ENCODE measurements at places on chromosomes 13 and 19.

- no peak for DNase-seq
These were observed 404.7 kb downstream of the IRS2 start for GRCh38 chr13:109381546-109382180.

DNA sequence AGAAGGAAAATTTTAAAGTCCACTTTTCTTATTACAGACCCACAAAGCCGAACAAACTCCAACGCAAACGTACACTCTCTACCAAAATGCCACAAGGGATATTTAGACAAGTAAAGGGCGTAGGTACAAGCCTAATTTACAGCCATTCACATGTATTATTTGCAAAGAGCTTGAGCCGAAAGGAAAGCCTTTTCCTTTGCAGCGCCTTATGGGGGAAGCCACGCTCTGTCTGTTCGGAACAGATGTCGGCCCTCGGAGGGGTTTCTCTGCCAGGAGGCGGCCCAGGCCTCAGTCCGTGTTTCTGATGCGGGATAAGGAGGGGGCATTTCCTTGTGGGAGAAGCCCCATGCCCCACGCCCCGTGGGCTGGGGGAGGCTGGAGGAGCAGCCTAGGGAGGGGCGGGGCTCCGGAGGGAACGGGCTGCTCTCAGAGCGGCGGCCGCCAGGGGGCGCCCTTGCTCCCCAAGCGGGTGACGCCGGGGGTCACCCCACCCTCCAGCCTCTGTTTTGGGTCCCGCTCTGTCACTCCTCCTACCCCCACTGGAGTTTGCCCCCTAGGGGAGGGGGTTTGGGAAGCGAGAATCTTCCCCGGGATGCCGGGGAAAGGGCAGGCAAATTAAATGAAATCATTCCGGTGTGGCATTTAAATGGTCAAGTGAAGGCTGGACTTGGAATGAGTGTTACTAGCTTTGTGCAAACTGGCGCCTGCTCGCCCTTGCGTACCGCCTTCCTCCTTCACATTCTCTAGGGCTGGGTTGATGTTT is 2.9 kb downstream of the HTR2A start:
- peak; percentile 55 for DNase-seq

GRCh38 chr13:46598140-46598819 is 45.3 kb downstream of the LRCH1 start:
- DNase-seq, result no peak

- DNase-seq, result no peak
These were observed 32.0 kb downstream of the MPHOSPH8 start for GRCh38 chr13:19665427-19665859.

DNA sequence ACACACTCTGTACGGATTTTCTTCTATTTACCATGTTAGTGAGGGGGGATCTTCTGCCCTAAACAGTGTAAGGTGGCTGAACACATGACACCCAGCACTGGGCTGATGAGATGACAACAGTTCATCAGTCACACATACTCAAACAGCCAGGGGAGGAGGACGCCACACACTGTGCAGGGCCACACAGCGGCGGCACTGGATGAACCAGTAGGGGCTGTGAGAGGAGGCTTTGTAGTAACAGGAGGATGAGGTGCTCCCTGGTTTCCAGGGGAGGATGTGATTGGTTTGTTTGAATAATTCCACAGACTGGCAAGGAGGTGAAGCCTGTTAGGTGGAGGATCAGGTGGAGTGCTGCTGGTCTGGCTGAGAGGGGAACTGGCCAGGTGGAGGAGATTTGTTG is 16.3 kb upstream of the GTF3A start:
- no peak for DNase-seq

- DNase-seq, result no peak
These were observed 237.7 kb upstream of the IPO5 start for GRCh38 chr13:97715763-97716162.

- no peak for DNase-seq
These were observed 1386.7 kb downstream of the SLITRK5 start for GRCh38 chr13:89057862-89058261.

DNA sequence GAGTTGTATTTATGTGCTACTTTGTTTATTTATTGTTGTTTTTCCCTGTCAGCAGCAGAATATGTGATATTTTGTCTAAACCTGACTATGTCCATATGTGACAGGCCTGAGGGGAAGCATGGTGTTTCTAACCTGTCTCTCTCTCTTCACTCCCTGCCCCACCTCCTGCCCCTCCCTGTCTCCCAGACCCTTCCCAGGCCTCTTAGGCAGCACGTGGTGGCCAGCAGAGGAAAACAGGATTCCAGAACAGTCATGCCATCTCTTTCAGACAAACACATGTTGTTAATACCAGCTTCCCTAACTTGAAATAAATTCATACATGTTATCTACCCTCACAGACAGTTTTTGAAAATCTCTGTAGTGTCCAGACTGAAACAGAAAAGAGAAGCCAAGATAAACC is 31.0 kb upstream of the ATP11A start:
- DNase-seq, result no peak
